ENCODE measurements at places on chromosomes 16 and 17. TPM values are rescaled to one million over a fixed set of nuclear protein-coding genes. Genes with fewer than 3 reads are reported as not detected.

The KRTAP16-1 gene
- not detected for total RNA-seq

The NLGN2 gene
- total RNA-seq = 1.4 TPM

The FBXW10 gene
- total RNA-seq = not detected

The TMEM204 gene
- total RNA-seq = 32.4 TPM

The CYBA gene
- total RNA-seq = 76.1 TPM

The ZFPM1 gene
- 1.3 TPM for total RNA-seq

The PRKCB gene
- 4.0 TPM for total RNA-seq

The CHST6 gene
- total RNA-seq = 0.97 TPM

The UTS2R gene
- total RNA-seq = not detected

The MSLN gene
- total RNA-seq = 5.4 TPM

The NEUROD2 gene
- not detected for total RNA-seq

The C16orf54 gene
- 1.2 TPM for total RNA-seq

The FBXL16 gene
- 2.2 TPM for total RNA-seq

The EVPL gene
- 222 TPM for total RNA-seq

The ANKRD40CL gene
- not detected for total RNA-seq

The KRTAP4-3 gene
- total RNA-seq = not detected

The MYH13 gene
- 0.18 TPM for total RNA-seq

The G6PC3 gene
- 10.3 TPM for total RNA-seq

The GJD3 gene
- 1.7 TPM for total RNA-seq

The FAHD1 gene
- total RNA-seq = 52.3 TPM

The TLK2 gene
- 13.2 TPM for total RNA-seq

The CENPV gene
- total RNA-seq = 1.1 TPM

The GINS3 gene
- total RNA-seq = 15.1 TPM

The SSTR5 gene
- not detected for total RNA-seq

The LRRC75A gene
- not detected for total RNA-seq

The CD79B gene
- total RNA-seq = 1.3 TPM

The GFAP gene
- not detected for total RNA-seq

The C16orf95 gene
- 0.38 TPM for total RNA-seq

The CCL3 gene
- total RNA-seq = not detected

The SLC35G6 gene
- not detected for total RNA-seq

The MYH11 gene
- total RNA-seq = 121 TPM

The YPEL3 gene
- total RNA-seq = 131 TPM

The HSDL1 gene
- 9.2 TPM for total RNA-seq

The HAPSTR1 gene
- 41.9 TPM for total RNA-seq

The CCDC78 gene
- total RNA-seq = under 0.01 TPM

The ZKSCAN2 gene
- total RNA-seq = 2.2 TPM

The PABPN1L gene
- total RNA-seq = not detected

The CCL1 gene
- not detected for total RNA-seq

The GUCY2D gene
- total RNA-seq = not detected

The WNT9B gene
- total RNA-seq = 0.26 TPM

The PRSS21 gene
- total RNA-seq = not detected

The ZNF598 gene
- 56.1 TPM for total RNA-seq

The KRT15 gene
- total RNA-seq = 2,833 TPM

The MYH8 gene
- not detected for total RNA-seq

The CASKIN1 gene
- not detected for total RNA-seq

The CD7 gene
- 4.4 TPM for total RNA-seq

The PTGES3L gene
- total RNA-seq = 1.1 TPM

The KRT28 gene
- total RNA-seq = not detected
